Neuronal stem cell (in vitro differentiated cells): ENCODE measurements at places on chromosomes 11 and 22.

- no peak for DNase-seq
Measured at GRCh38 chr11:12702999-12703453, 28.8 kb downstream of the TEAD1 start.

DNA sequence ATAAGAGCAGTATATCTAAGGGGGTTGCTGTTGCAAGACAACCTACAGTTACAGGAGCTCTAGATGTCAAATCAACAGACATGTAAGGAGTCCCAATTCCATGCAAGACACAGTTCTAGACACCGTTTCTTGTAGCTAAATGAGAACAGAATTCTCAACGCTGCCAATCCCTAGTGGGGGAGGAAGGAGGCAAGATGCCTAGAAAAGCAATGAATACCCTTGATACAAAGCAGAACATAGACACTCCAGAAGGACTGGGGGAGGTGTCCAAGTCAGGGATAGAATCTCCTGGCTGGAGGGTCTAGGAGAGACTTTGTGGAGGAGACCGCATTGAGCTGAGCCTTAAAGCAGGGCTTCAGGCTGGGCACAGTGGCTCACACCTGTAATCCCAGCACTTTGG lies 280.2 kb downstream of the BUD13 start:
- no peak for DNase-seq

GRCh38 chr22:33772745-33773144 lies 147.5 kb downstream of the LARGE1 start:
- no peak for DNase-seq

DNA sequence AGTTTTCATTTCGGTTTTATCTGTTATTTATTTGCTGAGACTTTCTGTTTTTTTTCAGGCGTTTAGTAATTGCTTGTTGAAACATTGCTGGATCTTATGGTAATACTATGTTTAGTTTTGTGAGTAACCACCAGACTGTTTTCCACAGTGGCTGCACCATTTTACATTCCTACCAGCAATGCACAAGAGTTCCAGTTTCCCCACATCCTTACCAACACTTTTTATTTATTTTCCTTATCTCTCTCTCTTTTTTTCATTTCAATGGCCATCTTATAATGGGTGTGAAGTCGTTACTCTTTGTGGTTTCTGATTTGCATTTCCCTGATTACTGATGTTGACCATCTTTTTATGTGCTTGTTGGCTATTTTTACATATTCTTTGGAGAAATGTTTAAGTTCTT lies 23.7 kb downstream of the USP47 start:
- no peak for DNase-seq

DNA sequence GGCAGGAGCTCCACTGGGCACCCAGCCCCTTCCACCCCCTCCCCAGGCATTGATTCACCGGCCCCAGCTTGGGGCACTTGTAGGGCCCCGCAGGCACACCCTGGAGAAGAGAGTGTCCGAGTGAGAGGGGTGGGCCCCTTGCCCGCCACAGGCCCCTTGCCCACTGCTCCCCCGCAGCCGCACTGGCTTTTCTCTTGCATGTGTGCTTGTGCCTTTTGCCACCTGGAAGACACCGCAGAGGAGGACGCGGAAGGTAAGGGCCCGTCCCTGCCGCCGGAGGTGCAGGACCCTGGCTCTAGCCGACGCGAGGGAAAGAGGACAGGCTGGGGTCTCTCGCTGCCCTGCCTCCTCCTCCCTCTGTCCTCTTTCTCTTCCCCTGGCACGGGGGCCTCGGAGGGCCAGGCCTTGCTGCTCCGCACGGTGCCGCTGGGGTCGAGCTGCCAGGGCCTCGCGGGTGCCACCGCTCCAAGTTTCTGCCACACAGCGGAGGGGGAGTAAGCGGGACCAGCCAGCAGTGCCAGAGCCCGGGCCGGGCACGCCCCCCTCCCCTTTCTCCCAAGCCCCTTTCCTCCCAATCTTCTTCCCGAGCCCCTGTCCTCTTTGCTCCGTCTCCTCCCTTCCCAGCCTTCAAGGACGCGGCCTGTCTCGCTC lies 9.5 kb downstream of the TNNT3 start:
- DNase-seq, result no peak

DNA sequence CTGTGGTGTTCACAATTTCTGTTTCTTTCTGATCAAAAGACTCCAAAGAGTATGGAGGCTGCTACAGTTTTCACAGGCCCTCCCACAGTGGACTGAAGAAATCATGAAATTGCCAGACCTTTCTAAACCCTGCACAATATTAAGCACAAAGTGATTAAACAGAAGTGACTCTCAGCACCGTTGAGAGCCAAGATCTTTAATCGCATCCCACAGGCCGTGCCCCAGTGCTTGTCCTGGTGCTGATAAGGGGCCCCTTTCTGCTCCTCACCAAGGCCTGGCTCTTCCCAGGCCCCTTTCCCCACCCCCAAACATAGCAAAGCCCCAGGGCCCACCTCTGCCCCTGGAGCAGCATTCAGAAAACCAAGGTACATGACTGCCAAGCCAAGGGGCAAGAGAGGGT lies 57.4 kb upstream of the BMAL1 start:
- no peak for DNase-seq
